Fibroblast of mammary gland (primary cell): ENCODE measurements at places on chromosomes 7 and 10.

DNA sequence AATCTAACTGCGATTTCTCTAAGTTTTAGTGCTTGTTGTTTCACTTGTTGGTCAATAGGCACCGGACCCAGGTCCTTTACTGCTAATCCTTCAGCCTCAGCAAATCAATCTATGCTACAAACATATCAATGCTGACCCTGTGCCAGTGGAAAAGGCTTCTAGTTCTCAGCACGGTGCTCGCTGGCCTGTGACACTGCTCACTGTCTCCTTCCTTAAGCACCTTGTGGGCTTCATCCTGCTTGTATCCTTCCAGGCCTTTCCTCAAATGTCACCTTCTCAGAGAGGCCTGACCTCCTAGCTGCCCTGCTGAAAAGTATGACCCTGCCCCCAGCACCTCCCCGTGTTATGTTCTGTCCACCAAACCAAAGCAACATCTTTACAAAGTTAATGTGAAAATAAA is 201.2 kb upstream of the FRMD4A start:
- DNase-seq = no peak

GRCh38 chr10:113345826-113346624 is 206.8 kb upstream of the HABP2 start:
- DNase-seq = no peak

- DNase-seq = no peak
These were observed 73.4 kb downstream of the FBXL13 start for GRCh38 chr7:103001210-103001609.

DNA sequence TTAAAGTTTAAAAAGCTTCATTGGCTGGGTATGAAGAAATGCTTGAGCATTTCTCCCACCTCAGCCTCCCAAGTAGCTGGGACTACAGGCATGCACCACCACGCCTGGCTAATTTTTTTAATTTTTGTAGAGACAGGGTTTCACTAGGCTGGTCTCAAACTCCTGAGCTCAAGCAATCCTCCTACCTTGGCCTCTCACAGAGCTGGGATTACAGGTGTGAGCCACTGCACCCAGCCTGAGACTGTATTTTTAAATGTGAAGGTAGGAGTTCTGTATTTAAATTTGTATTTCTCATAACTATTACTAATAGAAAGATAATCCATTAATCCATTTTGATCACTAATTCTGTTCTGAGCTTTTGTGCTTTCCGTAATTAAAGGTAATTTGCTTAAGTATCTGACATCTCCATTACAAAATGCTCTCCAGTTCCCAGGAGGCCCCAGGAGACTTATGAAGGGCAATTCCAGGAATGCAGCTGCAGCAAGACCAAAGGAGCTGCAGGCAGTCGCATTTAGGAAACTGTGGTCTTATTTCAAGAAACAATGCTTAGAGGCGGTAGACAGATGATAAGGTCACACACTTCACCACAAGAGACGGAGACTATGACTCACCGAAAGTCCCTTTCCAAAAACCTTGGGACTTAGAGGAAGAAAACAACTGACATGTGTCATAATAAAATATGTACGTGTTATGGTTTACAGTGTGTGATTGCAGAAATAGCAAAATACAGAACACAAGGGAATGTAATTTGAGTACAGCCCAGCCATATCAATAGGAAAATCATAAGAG is 23.3 kb downstream of the YAE1 start:
- peak; percentile 84 for DNase-seq

- DNase-seq = no peak
These were observed 257.8 kb upstream of the DKK1 start for GRCh38 chr10:52056291-52056690.

DNA sequence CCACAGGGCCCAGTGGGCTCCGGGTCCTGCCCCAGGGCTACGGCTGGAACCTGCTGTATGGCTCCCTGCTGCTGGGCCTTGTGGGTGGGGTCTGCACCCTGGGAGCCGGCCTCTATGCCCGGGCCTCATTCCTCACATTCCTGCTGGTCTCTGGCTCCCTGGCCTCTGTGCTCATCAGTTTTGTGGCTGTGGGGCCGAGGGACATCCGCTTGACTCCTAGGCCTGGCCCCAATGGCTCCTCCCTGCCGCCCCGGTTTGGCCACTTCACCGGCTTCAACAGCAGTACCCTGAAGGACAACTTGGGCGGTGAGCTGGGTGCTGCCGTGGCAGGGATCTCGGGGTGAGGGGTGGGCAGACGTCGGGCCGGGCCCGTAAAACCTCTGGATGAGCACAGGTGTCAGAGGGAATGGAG is 4.4 kb downstream of the SLC12A9 start:
- no peak for DNase-seq

DNA sequence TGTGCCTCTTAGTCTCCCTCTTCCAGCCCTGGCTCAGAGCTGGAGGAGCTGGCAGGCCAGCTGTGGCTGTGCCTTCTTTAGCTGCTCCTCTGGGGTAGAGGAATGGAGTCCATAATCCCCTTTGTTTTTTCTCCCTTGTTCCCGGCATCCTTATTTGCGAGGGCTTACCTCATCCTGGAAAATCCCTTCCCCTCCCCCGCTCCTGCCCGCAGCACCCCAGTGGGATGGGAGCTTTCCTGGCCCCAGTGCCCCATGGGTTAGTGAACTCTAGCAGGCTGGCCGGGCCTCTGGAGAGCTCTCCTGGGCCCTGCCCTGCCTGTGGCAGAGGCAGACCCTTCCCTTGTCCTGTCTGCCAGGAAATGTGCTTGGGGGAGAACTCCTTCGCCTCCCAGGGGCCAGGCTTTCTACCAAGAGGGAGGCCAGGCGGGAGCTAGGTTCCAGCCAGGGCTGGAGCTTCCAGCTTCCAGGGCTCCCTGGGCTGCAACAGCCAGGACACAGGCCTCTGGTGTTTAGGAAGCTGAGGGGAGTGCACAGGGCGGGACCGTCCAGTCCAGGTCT is 16.5 kb upstream of the TRIM8 start:
- peak; percentile 62 for DNase-seq

- peak; percentile 18 for DNase-seq
These were observed 63.2 kb upstream of the TOMM7 start for GRCh38 chr7:22885797-22886261.

DNA sequence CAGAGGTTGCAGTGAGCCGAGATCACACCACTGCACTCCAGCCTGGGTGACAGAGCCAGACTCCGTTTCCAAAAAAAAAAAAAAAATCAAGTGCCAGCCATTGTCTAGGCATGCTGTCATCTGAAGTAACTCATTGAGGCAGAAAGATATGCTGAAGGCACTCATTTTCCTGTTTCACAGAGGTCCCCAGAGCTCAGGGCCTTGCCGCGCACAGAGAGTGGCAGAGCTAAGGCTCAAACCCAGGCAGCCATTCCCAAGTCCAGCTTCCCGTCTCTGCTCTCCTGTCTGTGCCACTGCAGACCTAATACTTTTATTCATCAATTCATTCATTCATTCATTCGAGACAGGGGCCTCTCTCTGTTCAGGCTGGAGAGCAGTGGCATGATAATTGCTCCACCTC is 3.5 kb downstream of the GRIFIN start:
- DNase-seq = no peak

DNA sequence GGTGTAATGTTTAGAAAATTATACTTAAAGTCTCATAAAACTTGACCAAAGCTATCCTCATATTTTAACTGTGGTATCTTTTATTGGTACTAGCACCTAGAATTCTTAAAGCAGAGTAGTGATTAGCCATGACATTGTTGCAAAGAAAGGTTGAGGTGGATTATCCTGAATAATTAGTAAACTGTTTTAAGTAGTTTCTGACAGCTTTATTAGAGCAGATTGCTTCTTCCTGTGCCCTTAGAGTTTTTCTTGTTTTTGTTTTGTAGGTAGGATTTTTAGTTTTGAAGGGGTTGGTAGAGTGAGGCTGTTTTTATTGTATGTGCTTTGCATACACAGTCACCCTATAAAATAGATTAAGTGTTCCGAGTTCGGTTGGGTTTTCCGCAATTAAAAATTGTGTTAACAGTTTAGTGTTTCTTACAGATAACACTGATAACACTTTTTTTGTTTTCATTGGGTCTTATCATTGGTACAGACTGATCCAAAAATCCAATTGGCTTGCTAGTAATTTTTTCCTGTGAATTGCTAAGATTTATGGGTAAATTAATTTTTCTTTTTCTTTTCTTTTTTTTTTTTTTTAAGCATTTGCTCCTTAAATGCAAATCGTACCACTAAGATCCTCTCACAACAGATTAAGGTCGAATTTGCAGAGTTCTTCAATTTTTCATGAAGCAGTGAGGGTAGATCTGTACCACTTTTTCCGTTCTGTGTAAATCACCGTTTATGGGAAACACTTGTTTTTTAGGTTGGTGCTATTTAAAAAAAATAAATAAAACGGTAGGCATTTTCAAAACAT is 2.1 kb upstream of the PBLD start:
- no peak for DNase-seq

DNA sequence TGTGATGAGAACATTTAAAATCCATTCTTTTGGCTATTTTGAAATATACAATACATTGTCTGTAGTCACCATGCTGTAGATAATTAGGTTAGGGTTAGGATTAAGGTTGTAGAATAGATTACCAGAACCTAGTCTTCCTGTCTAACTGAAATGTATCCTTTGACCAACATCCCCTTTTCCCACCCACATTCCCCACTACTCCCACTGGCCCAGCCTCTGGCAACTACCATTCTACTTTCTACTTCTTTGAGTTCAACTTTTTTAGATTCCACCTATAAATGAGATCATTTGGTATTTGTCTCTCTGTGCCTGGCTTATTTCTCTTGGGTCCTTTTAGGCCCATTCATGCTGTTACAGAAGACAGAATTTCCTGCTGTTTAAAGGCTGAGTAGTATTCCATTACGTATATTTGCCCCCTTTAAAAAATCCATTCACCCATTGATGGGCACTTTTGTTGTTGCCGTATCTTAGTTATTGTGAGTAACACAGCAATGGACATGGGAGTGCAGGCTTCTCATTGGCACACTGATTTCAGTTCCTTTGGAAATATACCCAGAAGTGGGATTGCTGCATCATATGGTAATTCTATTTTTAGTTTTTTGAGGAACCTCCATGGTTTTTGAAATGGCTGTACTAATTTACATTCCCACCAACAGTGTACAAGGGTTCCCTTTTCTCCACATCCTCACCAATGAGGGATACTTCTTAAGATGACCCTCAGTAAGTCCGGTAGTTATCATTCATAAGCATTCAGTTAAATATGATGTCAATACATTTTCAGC is 104.0 kb downstream of the RALA start:
- no peak for DNase-seq

DNA sequence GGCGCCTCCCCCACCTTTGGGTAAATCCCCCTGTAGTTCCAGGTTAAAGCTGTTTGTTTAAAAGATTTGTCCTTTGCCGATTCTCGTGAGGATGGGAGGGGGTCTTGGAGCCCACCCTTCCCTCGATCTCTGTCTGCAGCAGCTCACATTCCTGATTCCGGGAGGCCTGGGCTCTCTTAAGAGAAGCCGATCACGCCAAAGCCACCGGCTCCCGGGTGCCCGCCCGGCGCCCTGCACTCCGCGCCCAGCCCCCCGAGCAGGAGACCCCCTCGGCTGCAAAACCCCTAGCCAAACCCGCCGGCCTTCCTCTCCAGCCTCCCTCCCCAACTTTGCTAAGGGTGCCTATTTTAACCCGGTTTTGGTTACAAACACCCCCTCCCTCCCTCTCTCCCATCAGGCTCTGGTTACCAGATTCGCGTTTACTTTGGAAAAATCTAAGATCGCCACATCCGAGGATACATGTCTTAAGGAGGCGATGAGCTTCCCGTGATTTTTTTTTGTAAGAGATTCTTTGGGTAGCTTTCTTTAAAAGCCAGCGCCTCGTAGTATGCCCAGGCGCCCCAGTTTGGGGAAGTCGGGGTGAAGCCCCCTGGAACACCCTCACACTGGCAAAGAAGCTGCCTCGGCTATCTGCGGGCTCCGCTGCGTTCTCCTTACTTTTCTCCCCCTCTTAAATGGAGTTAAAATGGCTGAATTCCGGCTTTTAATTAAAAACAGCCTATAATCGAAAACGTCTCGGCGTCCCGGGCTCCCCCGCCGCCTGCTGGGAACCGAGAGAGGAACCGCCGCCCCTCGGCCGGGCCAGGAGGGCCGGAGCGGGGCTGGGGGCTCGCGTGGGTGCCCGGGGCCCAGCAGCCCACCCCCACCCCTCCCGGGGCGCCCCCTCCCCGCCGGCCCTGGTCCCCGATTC is 983 bp downstream of the TNRC18 start:
- DNase-seq = peak; percentile 55
